Stimulated activated CD8-positive, alpha-beta memory T cell treated with anti-CD3 and anti-CD28 coated beads, Interleukin-15, amount 100 ng/mL, for 48 hours (primary cell): ENCODE measurements at places on chromosomes 16 and 17.

DNA sequence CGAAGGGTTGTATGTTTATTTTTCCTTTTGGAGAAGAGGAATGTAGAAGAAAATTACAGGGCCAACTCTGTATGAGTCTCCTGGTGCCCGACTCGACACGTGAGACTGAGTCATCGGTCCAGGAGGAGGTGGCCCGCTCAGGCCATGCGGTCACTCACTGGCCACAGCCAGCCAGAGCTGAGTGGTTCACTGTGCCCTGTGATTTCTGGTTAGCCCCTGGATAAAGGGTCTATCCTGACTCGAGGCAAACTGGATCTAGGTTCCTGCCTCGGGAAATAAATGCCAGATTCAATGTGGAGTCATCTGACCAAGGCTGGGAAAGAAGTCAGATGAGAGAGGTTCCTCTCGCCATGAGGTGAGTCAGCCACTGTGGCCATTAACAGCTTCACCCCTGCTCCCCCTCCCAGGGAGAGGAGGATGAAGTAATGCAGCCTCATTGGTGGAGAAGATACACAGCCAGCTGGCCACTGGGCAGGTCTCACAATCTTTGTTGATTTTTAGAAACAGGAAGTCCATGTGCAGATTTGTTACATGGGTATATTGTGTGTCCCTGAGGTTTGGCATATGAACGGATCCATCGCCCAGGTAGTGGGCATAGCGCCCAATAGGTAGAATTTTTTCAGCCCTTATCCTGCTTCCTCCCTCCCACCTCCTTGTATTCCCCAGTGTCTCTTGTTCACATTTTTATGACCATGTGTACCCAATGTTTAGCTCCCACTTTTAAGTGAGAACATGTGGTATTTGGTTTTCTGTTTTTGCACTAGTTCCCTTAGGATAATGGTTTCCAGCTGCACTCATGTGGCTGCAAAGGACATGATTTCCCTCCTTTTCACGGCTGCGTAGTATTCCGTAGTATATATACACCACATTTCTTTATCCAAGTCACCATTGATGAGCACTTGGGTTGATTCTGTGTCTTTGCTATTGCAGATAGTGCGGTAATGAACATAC lies 21.7 kb upstream of the USP36 start:
- no peak for DNase-seq

DNA sequence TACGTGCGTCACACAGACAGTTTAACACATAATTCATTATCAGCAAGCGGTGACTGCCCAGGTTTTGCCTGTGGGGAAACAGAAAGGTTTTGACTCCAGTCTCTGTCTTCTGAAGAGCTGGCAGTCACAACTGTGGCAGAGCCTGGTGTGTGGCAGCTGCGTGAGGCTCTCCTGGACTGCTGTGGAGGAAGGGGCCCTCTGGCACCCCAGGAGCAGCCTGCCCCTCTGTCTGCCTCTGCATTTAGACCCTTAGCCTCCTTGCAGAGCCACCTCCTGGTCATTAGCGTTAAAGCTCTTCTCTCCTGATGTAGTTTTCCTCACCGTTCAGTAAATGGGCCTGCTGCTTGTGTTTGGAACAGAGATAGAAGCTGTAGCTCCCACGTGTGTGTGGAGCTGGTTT lies 10.9 kb downstream of the RAB40C start:
- DNase-seq = no peak

- no peak for DNase-seq
These were observed 1230.3 kb upstream of the GOT2 start for GRCh38 chr16:59964232-59964924.

DNA sequence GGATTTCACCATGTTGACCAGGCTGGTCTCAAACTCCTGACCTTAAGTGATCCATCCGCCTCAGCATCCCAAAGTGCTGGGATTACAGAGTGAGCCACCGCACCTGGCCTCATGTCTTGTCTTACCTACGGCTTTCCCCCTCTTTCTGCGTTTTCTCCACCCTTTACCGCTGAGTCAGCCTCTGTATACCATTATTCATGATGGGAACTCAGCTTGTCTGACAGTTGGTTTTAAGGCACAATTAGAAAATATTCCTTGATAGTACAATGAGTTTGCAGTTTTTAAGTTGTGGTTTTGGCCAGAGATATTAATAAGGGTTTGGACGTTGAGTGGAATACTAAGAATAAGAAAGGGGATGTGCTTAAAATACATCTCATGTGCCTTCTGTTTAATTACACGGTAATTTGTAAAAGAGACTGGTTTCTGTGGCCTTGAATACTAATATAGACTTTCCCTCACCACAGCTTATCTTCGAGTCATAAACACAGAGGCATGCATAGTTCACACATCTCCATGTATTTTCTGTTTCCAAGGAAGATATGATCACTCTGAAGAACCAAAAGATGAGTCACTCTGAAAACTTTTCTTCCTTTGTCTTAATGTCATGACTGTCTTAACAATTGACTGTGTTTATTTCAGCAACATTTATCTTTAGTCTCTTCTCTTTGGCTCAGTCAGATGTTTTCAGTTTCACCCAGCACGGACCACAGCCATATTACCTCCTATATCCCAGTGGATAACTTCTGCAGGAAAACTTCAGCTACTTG lies 54.4 kb downstream of the PITPNC1 start:
- DNase-seq = no peak

DNA sequence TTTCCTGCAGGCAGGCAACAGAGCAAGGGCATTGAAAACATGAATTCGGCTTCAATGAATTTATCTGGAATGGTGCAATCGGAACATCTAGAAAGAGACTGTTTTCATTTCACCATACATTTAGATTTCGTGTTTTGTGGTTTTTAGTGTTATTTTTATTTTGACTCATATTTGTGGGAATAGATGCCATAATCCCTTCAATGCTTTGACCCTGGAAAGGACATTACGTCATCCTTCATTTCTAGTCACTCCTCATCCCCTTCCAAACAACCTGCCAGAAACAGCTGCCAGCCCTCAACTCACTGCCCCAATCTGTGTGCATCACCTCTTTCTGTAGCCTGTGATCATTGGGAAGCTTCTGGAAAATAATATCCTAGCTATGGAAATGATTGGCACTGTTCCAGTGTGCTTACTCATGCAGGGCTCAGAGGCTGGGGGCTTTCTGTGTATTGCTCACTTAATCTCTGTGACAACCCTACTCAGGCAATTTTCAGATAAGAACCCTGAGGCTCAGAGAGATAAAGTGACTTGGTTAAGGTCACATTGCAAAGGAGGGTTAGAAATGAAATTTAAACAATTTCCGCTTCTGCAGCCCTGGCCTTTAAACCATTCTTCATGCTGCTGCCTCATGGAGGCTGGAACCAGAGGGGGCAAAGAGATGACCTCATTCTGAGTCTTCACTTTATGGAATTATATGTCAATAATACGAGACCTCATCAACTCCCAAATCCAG lies 9.5 kb upstream of the KSR1 start:
- no peak for DNase-seq

- DNase-seq = no peak
These were observed 17.6 kb downstream of the MVP start for GRCh38 chr16:29837841-29838240.
